ENCODE measurements at places on chromosomes 7 and 10.

DNA sequence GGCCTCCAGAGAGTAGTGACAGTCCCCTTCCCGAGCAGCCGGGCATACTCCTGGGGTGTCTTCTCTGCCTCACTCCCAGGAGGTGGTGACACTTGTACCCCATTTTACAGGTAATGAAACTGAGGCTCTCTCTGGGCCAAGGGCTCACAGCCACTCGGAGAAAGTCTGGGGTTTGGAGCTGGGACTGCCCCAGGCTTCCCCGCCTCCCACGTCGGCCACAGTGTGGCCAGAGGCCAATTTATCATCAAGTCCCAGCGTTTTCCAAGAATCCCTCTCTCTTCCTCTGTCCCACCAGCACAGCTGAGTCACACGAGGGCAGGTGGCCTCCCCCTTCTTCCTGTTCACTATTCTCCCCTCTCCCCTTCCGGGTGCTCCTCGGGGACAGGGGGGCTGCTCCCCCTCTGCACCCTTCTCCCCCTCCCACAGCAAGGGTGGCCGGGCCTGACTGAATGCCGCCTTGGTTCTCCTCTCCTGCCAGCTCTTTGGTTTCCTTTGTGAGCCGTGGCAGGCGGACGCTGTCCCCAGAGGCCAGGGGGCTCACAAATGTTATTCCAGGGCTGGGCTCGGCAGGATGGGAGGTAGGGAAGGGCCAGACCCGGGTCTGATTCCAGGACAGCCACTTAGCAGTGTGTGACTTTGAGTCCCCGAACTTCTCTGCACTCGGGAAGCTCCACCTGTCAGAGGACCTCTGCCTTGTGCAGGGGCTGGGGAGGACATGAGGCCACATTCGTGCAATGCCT lies 17.7 kb downstream of the CLIP2 start:
- no peak for DNase-seq

DNA sequence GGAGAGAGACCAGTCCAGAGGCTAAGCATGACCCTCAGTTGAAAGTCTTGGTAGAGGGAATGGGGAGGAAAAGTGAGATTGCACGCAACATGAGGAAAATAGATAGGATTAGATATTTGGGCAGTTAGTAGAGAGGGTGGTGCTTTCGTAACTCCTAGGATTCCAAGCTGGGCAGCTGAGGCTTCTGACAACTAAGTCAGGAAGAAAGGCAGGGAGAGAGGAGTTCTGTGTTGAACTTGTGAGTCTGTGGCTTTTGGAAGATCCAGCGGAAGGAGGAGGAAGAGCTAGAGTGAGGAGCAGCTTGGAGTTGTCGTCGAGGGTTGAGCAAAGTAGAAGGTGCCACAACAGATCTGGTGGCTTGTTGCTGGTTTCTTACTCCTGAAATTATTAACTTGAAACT lies 21.8 kb downstream of the CUL1 start:
- no peak for DNase-seq

- DNase-seq, result no peak
These were observed 4.1 kb upstream of the CPA4 start for GRCh38 chr7:130288829-130289228.

DNA sequence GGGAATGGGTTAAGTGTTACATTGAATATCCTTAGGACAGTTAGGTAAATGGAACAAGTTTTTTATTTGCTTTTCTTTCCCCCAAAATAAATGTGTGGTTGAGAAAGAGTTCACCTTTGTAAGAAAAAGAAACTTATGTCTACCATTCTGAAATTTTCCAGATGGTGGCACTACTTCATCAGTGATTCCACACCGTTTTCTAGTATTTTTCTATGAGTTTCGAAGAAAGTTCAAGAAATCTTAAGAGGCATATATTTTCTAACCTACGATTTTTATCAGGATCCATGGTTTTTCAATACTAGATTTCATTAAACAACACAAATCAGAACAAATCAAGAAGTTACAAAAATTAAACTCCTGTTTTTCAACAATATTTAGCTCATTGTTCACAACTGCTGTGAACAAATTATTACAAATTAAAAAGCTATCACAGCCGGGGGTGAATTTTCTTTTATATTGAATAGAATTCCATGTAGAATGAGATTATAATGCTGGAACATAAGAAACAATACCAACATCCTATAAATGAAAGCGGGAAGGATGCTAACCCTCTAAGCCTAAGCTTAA lies 163.1 kb upstream of the NPVF start:
- DNase-seq, result no peak

DNA sequence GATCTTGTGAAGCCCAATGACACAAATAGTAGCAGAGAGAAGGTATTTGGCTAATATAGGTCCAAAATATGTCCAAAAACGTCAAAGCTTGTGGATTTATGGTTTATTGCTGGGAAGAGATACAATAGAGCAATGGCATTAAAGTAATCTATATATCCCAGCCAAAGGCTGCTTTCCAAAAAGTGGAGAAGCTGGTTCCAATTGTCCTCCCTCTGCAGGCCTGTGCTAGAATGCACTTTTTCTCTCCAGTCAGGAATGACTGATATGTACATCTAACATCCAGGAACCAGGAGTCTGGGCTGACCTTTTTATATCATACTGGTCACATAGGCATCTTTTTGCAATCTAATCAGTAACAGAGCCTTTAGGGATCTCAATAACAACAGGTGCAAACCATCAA lies 167.1 kb upstream of the FAM3C start:
- DNase-seq, result no peak

DNA sequence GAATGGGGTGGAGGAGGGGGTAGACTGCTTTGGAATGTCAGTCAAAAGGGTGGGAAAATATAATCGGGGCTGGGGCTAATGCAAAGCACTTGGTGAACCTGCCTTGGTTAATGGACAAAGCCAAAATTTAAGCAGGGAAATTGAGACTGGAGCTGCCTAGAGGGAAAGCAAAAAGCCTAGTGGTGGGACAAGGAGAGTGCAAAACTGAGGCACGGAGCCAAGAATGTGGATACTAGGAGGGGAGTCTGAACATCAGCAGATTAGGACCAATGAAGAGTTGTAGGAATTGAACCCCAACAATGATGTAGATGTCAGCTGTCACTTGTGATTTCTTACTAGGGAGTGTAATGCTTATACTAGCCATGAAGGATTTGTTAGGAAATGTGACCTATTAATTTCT lies 195.9 kb downstream of the MDFIC start:
- DNase-seq, result no peak

DNA sequence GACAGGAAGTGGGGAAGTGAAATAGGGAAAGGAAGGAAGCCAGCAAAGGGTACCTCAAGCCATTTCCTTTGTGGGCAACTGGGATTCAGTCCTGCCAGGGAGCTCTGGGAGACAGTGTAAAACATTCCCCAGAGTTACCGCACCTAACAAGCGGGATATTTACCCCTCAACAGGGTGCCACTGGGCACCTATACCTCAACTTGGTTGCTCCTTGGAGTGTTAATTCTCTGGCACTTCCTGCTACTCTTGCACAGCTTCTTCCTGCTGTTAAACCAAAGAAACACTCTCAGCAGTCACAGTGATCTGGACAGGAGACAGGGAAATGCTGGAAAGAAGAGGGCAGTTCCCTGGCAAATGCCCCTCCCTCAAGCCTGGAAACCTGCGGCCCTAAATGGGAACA lies 151.3 kb downstream of the REEP3 start:
- no peak for DNase-seq

DNA sequence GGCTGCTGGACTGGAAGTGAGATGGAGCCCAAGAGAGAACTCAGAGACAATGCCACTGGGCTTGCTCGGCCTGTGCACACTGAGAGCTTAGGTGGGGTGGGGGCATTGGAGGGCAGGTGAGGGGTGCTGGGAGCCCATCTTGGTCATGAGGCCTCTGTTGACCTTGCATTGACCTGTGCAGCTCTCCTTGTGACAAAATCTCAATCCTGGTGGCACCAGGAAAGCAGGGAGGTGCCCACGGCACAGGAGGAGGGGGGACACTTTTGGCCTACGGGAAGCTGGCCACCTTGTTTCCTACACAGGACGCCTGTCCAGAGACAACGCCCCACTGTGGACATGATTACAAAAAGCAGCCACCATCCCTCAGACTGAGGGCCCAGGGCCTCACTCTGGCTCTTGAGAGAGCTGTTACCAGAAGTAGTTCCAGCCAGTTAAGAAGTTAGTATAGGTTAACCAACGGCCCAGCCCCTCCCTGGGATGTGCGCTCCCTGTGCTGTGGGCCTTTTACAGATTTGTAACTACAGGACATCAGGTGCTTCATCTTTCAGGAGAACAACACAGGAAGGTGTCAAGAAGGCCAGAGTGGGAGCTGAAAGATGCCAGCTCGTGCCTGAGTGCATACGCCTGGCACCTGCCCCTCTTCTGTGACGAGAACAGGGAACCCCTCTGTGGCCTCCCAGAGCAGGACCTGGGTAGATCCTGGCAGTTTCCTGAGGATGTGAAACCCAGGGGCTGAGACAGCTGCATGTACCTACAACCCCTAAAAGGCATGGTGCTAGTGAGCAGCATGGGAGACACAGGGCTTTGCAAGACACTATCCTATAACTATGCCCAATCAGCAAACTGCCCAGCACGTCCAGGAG lies 10.3 kb downstream of the PKD1L1 start:
- DNase-seq, result no peak

DNA sequence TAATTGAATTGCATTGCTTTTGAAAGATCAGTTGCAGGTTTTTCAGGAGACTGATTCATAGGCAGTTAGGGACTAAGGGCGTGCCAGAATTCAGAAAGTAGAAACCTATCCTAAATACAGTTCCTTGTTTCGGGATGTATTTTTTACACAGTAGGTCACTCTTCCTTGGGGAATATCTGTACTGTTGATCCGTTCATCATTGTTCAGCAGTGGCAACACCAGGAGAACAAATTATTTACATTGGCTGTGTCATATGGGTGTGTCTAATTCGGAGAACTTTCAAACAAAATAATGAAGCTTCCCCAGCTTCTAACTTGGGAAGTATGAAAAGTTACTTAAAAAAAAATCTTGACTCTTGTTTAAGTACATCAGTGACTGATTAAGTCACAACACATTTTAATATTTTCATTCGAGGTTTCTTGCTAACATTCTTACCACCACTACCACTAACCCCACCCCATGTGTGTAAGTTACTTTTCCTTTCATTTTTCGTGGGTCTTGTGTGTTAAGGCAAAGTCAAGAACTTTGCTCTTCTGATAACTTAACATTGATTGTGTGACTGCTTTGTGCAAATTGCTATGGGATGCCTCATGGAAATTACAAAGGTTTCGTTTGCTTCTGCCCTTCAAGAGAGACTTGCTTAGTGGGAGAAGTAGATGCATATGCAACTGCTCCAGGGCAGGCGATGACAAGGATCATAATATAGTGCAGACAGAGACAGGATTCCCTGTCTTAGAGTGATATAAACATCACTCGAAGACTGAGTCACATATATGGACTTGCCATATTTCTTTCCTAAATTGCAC lies 43.8 kb upstream of the RPA3 start:
- no peak for DNase-seq

GRCh38 chr10:132272231-132272971 lies 35.3 kb downstream of the STK32C start:
- DNase-seq, result no peak

DNA sequence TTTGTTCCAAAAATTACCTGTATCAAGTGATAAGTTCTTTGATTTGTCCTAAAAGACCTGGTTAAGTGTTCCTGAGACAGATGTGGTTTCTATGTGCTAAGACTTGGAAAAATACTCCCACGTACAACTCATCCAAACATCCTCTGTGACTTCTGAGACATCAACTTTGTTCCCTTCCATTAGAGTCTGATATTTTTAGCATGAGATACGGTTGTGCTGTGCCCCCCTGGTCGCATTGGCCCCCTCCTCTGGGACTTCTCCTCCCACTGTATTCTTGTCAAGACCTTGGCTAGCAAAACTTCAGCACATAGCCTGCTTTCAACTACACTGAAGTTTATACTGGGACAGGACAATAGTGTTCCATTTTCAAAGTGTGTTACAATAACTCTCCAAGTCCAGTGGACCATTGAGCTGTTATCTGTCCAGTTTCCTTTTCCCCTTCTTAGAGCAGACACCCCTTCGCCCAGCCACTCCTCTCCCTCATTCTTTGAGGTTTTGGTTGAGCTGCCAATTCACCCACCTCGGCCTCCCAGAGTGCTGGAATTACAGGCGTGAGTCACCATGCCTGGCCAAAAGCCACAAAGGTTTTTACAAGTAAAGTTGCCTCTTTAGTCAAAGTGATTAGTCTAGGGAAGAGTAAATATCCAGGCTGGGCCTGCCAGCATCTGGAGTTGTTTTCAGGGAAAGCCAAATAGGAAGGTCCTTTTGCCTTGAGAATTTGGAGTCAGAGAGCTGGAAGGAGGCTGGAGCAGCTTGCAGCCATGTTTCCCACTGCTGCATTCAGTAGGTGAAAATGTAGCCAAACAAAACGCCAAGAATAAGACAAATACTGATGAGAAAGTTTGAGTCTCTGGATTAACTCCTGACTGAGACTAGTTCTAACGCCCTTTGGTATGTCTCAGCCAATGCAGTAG lies 17.8 kb upstream of the PDLIM1 start:
- DNase-seq, result no peak

- no peak for DNase-seq
These were observed 25.6 kb downstream of the EBF3 start for GRCh38 chr10:129938460-129938859.

GRCh38 chr7:13979671-13980435 lies 9.6 kb downstream of the ETV1 start:
- DNase-seq, result no peak

DNA sequence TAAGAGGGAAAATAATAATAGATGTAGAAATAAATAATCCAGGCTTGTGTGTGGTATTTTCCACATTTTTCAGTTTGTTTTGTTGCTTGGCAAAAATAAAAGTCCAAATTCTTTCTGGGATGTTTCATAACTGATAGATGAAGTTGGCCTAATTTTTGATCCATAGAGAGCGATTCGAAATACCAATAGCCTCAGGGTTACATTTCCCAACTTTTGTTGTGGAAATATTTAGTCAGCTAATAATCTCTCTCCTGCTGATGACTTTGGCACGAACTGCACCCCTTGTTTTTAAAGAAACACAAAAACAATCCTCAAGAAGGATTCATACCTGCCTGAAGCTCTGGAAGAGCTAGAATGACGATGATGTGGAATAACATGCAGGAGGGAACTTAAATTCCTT lies 483.2 kb downstream of the ADRA2A start:
- DNase-seq, result no peak

DNA sequence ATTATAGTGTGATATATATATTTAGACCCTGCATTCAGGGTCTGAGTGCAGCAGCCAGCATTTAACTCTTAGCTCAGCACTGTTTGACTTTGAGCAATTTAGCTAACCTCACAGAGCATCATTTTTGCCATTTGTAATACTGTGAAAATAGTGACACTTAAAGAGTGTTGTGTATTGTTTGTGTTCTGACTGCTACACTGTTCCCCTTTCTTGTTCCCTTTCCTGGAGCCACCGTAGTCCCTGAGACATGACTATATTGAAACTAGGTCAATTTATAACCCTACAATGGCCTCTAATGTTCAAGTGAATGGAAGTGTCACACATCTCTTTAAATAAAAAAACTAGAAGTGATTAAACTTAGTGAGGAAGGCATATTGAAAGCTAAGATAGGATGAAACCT lies 20.3 kb upstream of the CD36 start:
- no peak for DNase-seq
